ENCODE measurements at places on chromosomes 12 and 14. TPM values are rescaled to one million over a fixed set of nuclear protein-coding genes. Genes with fewer than 3 reads are reported as not detected.

Gene CLEC12A
- not detected for total RNA-seq

Gene GPR137C
- 1.6 TPM for total RNA-seq

Gene RASSF9
- 0.05 TPM for total RNA-seq

Gene ADAMTS20
- 0.31 TPM for total RNA-seq

Gene PLA2G1B
- total RNA-seq, result not detected

Gene MAPKAPK5
- total RNA-seq, result 45.4 TPM

Gene SPIC
- total RNA-seq, result not detected

Gene SERPINA10
- total RNA-seq, result not detected

Gene ADAM20
- 0.88 TPM for total RNA-seq

Gene TMEM229B
- 1.4 TPM for total RNA-seq

Gene BIN2
- not detected for total RNA-seq

Gene EIF2S3B
- total RNA-seq, result 0.62 TPM

Gene TDRD9
- 0.56 TPM for total RNA-seq

Gene TEX52
- not detected for total RNA-seq

Gene INHBC
- not detected for total RNA-seq

Gene ASIC1
- total RNA-seq, result 8.2 TPM

Gene LPAR5
- not detected for total RNA-seq

Gene KRT72
- not detected for total RNA-seq

Gene SUSD6
- total RNA-seq, result 14.6 TPM

Gene SMOC1
- 1.4 TPM for total RNA-seq

Gene LMNTD1
- total RNA-seq, result not detected

Gene CCDC38
- not detected for total RNA-seq

Gene LRRC10
- total RNA-seq, result not detected

Gene TAS2R50
- total RNA-seq, result 1.5 TPM

Gene CCDC197
- total RNA-seq, result not detected

Gene GAS2L3
- 5.3 TPM for total RNA-seq

Gene NTS
- not detected for total RNA-seq

Gene NCOR2
- total RNA-seq, result 61.4 TPM

Gene NRIP2
- 0.64 TPM for total RNA-seq

Gene TCL1B
- total RNA-seq, result not detected

Gene MYH6
- total RNA-seq, result 3.4 TPM

Gene CLEC4C
- not detected for total RNA-seq

Gene RERGL
- not detected for total RNA-seq

Gene ARHGEF25
- total RNA-seq, result 12.4 TPM

Gene CLEC2B
- total RNA-seq, result 15.2 TPM

Gene CD163
- total RNA-seq, result 12.7 TPM

Gene TMEM63C
- 0.16 TPM for total RNA-seq

All from myocyte (in vitro differentiated cells).